ENCODE measurements at places on chromosomes 7 and 10.
A peak's percentile ranks its signal among the peaks of the same experiment; 100 is the strongest.

DNA sequence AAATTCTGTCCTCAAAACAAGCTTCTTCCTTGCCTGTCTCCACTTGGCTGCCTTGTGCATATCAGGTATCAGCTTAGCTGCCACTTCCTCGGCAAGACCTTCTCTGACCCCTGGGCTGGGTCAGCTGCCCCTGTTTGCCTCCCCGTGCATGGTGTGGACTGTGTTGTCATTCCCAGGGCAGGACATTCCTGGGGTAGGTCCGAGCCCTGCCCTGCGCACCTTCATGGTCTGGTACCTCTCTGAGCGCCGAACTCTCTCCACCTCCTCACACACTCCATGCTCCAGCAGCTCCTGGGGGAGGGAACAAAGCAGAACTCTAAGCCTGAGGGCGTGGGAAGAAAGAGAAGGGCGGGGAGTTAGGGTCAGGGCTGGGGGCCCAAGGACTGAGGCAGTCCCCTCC lies 3.8 kb downstream of the POLM start:
- no peak for DNase-seq

DNA sequence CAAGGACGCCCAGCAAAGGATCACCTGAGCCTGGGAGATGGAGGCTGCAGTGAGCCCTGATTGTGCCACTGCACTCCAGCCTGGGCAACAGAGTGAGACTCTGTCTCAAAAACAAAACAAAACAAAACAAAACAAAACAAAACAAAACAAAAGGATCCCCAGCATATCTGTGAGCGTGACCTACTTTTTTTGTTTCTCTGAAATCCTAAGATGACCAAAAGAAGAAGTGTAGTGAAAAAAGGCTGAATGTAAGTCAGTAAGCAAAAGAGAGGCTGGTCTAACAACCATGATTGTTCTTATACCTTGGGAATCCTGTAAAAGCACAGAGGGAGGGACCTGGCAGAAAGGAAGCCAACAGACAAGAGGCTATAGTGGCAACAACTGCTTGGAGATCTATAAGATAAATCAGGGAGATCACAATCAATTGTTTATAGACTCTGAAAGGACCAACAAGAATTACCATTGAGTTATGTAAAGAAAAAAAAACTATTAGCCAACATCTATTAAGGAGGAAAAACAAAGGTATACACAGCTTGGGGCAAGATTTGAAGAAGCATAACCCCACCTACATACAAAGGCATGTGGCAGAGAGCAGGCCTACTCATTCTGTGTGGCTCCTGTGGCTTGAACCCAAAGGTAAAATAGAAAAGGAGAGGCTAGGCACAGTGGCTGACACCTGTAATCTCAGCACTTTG lies 255.2 kb upstream of the KLF14 start:
- no peak for DNase-seq

DNA sequence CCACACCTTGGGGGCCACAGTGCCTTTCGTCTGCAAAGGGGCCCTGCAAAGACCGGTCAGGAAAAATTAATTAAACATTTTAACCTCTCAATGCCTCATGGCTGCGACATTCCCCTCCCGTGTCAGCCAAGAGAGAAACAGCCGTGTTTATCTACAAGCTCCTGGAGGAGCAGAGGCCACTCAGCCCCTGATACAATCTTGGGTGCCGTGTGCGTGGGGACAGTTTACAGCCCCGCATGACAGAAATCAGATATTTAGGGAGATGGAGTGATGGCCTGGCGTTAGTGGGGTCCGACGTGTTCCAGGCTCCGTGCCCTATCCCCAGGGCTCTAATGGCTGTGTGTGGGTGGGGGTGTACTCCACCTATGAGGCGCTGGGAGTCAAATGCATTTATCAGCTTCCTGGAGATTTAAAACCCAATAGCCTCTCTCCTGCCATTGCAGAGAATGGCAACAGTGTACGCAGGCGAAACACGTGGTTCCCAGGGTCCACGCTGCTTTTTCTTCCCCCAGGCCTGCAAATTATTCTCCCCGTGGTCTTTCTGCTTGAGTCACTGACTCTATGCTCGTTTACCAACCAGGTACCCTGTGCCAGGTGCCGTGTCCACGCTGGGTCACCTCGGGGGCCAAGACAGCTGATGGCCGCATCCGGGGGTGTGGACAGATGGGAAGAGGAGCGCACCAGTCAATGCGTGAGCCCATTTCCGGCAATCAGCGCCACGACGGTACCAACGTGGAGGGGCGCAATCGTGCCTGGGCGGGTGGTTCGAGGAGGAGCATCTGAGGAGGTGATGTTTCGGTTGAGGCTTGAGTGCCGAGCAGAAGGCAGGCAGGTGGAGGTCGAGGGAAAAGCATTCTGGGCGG lies 26.6 kb upstream of the PSMG3 start:
- no peak for DNase-seq

DNA sequence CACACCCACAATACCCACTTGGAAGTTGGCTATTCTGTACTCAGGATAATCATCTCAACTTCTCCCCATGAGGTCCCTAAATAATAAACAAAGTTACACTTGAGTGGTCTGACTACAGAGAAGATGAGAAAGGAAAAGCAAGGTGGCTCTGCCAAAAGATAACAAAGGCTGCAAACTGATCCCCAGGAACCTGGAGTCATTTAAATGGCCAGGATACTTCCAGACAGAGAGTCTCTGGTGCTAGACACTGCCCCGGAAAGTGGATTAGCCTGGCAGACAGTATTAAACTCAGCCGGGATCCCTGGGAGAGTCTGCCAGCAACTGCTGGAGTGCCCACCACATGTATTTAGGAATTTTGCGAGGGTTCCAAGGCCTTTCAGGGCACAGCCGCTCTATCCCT lies 93.7 kb downstream of the DGKI start:
- no peak for DNase-seq

DNA sequence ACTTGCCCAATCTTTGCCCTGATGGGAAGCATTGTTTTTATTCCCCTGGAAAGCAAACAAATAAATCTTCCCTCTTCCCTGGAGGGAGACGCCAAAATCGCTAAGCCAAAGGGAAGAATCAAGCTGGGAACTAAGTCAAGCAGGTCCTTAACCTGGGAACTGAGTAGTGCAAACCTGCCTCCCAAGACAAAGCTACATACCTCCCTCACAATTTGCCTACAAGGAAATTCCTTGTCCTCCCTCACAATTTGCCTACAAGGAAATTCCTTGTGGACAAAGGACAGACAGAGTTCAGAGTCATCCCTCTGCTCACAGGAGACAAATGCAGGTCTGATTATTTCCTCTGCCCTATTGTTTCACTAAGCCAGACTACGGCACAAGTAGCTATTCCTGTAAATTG lies 50.5 kb downstream of the SPOCK2 start:
- no peak for DNase-seq

GRCh38 chr10:90289037-90289436 lies 568.8 kb downstream of the HTR7 start:
- peak; percentile 22 for DNase-seq

DNA sequence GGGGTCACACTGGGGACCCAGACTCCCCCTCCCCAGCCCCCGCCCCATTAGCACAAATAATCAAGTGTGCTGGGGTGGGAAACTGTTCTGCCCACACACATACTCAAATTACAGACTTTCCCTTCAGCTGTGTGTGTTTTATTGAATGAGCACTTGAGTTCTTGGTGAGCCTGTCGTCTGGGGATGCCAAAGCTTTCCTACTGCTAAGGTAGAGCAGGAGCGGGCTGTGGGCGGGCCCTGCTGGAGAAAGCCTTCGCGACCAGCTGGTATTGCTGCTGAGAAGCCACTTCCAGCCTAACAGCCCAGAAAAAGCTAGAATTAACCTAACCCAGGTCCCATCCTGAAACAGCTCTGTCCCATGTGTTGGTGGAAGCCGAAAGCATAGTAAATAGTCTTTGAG lies 87.0 kb upstream of the KMT2E start:
- no peak for DNase-seq

DNA sequence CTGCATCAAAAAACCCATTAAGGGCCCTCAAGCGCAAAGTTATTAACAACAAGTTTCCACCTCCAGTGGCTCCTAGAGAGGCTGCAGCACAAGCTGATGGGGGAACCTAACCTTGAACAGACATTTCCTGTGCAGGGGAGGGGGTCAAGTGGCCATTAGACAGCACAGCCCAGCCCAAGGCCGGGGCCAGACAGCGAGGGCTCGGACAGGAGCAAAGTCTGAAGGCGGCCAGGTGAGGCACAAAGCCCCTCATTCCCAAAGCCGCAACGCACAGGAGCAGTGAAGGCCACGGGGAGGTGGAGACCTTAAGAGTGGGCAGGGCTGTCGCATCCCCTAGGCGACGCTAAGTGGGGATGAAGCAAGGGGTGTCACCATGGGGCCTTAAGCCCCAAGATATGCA lies 73.2 kb upstream of the ZNF746 start:
- no peak for DNase-seq

DNA sequence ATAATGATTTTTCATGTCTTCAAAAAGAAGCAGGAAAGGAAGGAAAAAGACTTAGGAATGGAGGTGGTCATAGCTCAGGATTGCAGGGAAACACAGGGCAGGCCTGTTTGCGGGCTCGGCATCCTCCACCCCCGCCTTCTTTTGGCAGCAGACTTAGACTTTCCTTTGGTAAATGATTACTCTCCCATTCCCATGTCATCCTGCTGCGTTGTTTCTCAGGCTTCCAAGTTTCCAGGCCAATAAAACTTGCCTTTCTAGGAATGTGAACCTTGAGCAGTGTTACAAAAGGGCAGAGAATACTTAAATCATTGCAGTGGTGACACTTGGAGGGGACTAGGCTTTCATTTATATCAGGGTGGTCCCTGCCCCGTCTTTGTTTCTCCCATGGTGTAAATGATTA lies 34.0 kb upstream of the DGKB start:
- DNase-seq = no peak

- no peak for DNase-seq
Observed at GRCh38 chr7:95687759-95688343, 84.5 kb upstream of the DYNC1I1 start.

DNA sequence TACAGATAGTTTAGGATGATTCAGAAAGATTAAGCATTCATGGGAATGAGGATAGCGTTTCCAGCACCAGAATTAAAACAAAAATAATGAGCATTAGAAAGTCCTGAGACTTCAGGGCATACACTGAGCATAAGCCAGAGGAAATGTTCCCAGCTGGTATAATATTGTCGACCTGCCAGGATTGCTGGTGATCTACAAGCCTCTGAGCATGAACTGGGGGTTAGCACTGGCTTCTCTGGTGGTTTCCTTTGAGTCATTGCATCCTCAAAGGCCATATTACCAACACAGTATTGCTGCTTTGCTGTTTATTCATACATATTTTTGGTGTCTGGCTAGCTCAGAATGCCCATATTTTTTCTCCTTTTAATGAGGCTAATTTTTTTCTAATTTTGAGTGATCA lies 10.7 kb upstream of the ATRNL1 start:
- no peak for DNase-seq

- no peak for DNase-seq
Observed at GRCh38 chr7:43791665-43792064, 33.2 kb downstream of the BLVRA start.

- no peak for DNase-seq
Observed at GRCh38 chr10:111879969-111880368, 303.6 kb downstream of the GPAM start.

- DNase-seq = no peak
Observed at GRCh38 chr7:70681469-70682350, 450.2 kb upstream of the GALNT17 start.

DNA sequence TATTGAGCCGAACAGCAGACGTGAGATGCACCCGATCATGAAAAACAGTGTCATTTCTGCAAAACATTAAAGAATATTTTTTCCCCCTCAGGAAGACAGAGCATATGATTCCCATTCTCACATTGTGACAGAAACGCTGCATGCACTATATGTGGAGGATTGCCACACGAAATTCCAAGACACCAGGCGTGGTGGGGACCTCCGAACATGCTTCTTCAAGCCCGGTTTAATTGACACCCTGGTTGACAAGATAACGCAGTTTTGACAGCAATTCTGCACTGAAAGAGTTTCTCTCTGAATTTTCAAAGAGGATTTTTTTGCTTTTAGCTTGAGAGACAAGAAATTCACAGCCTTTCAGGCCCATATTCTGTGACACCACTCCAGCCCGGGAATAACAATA lies 442.8 kb upstream of the NRP1 start:
- DNase-seq = no peak

DNA sequence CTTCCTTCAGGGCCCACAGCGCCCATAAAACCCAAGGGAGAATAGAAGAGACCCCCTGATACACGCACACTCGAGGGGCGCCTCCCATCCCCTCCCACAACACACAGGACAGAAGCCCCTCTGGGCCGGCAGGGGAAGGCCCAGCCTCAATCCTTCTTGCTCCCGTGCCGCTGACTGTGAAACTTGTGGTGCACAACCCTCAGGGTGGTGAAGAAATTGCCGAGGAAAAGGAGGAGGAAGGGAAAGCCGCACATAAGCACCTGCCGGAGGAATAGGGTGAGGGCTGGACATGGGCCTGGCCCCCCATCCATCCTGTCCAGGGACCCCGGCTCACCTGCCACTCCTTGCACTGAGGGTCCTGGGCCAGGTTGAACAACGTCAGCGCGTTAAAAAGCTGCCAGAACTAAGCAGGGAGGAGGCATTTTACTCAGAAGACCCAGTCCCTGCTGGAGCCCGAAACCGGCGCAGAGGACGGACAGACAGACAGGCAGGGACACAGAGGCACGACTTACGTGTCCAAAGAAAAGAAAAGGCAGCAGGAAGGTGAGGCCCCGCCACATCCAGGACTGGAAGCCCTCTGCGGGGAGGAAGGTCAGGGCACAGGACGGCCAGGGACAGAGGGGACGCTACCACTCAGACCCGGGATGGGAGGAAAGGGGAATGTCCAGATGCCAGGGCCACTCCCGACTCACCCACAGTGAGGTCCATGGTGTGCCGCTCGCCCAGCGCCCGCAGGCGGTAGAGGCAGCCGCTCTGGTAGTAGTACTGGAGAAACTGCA lies 7.2 kb downstream of the TMEM120A start:
- no peak for DNase-seq
